A673 (cell line): ENCODE measurements at places on chromosomes 5 and 9.

DNA sequence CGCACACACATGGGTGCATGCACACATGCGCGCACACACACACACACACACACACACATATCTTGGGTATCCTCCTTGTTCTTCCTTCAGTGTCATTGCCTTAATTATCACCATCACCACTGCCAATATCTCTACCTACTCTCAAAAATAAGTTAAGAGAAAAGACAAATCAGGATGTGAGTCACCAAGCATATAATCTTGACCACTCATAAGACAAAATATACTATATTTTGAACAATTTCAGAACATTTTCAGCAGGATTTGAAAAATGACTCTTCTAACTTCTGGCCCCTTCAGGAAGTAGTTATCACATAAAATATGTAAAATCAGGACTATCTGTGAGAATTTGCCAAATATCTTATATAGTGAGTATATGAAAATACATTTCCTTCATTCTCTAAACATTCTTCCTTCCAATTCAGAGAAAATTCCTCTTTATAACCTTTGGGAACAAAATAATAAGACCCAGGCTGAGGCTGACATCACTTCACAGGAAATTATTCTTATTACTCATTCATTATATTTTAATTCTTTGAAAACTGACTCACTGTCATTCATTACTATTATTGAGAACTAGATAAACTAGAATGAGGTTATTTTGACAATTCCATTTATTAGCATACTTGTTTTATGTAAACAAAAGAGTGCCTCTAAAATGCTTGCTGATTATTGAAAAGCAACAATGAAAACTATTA lies 772.0 kb upstream of the ACO1 start:
- DNase-seq = peak; percentile 69

GRCh38 chr9:101455656-101456240 lies 20.2 kb upstream of the ALDOB start:
- DNase-seq = no peak

- no peak for DNase-seq
Measured at GRCh38 chr5:102834438-102834964, 79.4 kb downstream of the PAM start.

- DNase-seq = no peak
Measured at GRCh38 chr5:91206734-91207133, 176.4 kb downstream of the ARRDC3 start.
